Left ventricle myocardium superior (tissue), 1 donor: ENCODE measurements at places on chromosomes 4 and X.

GRCh38 chrX:81201071-81201470 is 642 bp downstream of the HMGN5 start:
- DNase-seq, result no peak

DNA sequence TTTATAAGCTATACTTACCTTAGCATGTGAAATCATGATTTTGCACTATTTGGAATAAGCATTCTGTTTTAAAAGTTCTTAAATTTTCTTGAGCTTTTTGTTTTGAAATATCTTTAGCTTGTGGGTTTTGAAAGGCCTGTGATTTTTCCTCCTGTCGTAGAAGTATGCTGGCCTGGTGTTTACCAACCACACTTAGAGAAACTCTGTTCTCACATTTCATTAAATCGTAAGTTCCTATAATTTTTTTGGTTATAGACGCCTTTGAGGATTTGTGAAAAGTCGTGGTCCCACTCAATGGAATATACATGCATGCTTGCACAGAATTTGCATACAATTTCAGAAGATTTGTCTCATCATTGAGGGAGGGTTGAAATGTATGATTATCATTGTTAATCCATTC is 63.6 kb downstream of the PDLIM5 start:
- DNase-seq, result no peak

- no peak for DNase-seq
Measured at GRCh38 chr4:52235552-52236201, 184.6 kb downstream of the SPATA18 start.

- no peak for DNase-seq
Measured at GRCh38 chr4:27181693-27182092, 321.1 kb downstream of the STIM2 start.

DNA sequence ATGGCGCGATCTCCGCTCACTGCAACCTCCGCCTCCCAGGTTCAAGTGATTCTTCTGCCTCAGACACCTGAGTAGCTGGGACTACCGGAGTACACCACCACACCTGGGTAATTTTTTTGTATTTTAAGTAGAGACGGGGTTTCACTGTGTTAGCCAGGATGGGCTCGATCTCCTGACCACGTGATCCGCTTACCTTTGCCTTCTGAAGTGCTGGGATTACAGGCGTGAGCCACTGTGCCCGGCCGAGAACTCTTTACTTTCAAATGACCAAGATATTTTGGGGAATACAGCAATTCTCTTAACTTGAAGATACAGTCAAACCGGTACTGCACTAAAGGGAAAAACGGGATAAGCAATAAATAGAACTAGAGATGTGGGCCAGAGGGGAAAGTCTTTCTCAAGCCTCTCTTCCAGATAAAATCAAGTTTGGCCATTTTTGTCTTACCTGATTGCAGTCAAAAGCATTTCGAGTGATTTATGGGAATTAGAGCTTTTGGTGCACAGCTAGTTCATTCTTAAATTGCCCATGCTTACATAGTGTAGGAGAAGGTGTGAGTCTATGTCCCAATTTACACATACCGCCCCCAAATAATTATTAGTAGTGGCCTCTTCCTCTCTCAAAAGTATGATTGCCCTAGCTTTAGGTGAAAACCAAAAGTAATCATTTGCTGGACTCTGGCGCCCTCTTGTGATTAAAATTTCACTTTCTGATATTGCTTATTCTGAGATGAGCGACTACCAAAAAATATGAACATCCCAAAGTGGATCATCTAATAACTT is 53.2 kb upstream of the ABCG2 start:
- DNase-seq, result no peak

GRCh38 chr4:158053801-158054200 is 119.0 kb downstream of the GASK1B start:
- no peak for DNase-seq

DNA sequence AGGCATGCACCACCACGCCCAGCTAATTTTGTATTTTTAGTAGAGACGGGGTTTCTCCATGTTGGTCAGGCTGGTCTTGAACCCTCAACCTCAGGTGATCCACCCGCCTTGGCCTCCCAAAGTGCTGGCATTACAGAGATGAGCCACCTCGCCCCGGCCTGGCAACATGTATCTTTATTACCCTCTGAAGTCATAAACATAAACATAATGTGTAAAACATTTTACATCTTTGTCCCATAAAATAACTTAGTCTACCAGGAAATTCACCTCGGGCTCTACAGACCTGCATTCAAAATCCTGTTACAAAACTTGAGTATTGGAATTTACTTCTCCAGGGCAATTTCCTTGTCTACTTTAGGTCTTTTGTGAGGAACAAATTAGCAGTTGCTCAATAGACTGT is 68.1 kb upstream of the DUSP21 start:
- no peak for DNase-seq

DNA sequence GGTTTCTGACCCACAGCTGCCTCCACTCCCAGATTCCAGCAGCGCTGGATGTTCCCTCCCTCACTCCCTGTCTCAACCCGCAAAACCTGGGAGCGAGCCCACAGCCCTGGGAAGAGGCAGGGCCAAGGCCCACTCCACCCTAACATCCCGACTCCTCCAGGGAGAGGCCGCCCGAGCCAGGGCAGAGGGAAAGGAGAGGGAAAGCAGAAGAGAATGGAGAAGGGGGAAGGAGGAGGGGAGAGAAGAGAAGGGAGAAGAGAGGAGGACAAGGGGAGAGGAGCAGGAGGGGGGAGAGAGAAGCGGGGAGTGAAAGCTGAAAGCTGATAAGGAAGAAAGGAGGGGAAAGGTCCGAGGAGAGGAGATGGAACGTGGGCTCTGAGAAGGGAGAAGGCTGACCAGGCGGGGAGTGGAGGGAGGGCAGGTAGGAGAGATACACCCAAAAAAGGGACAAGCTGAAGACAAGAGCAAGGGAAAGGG is 120.2 kb upstream of the PJA1 start:
- DNase-seq, result peak; percentile 74

- no peak for DNase-seq
Measured at GRCh38 chr4:23105759-23106370, 413.1 kb downstream of the GBA3 start.

DNA sequence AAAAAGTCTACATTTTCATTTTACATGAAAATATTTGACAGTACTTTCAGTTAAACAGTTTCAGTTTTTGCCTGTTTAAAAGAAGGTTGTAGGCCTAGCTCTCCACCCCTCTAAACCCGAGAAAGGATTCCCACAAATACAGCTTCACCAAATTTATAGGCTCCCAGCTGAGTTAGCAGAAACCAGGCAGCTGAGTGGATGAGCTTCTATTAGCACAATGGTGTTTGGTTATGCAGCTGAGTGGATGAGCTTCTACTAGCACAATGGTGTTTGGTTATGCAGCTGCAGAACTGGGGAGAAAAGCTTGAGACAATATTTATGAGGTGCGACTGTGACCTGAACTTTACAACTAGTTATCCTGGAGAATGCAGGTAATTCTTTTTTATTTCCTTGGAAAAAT is 36.6 kb upstream of the PAQR3 start:
- DNase-seq, result no peak

- DNase-seq, result peak; percentile 58
Measured at GRCh38 chr4:2817701-2818350, 24.9 kb downstream of the SH3BP2 start.

- no peak for DNase-seq
Measured at GRCh38 chr4:107432451-107432850, 287.6 kb downstream of the PAPSS1 start.

DNA sequence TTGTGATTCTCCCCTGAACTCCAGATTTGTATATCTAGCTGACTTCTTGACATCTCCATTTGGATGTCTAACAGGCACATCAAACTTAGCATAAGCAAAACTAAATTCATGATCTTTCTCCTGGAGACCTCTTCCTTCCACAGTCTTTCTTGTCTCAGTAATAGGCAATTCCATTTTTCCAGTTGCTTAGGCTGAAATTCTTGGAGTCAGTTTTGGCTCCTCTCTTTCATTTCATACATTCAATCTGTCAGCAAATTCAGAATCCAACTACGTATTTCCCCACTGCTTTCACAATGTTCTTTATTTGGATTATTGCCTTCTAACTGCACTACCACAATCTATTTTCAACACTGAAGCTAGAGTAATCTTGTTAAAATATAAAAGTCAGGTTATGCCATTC is 219.9 kb upstream of the GLRA2 start:
- DNase-seq, result no peak

DNA sequence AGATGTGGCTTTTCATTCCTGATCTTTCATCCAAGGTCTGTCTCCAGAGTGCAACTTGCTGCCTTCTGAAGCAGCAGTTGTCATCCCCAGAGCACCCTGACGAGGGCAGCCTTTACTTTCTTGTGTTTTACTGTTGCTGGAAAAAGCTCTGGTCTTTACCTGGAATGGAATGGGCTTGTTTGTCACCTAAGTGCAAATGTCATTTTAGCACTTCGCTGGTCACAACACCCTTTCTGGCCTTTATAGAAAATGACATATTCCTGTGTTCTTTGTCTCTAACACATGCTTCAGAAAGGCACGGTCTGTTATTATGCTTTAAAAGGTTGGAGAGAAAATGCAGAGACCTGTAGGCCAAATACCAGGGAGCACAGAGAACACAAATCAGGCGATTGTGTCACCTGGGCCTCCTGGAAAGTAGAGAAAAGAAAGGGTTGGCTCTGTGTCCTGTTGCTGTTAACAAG is 332.7 kb upstream of the IGFBP7 start:
- DNase-seq, result peak; percentile 62

GRCh38 chr4:179195887-179196286 is 1753.7 kb upstream of the AGA start:
- DNase-seq, result no peak

- no peak for DNase-seq
Measured at GRCh38 chr4:108527723-108528122, 92.7 kb upstream of the RPL34 start.

DNA sequence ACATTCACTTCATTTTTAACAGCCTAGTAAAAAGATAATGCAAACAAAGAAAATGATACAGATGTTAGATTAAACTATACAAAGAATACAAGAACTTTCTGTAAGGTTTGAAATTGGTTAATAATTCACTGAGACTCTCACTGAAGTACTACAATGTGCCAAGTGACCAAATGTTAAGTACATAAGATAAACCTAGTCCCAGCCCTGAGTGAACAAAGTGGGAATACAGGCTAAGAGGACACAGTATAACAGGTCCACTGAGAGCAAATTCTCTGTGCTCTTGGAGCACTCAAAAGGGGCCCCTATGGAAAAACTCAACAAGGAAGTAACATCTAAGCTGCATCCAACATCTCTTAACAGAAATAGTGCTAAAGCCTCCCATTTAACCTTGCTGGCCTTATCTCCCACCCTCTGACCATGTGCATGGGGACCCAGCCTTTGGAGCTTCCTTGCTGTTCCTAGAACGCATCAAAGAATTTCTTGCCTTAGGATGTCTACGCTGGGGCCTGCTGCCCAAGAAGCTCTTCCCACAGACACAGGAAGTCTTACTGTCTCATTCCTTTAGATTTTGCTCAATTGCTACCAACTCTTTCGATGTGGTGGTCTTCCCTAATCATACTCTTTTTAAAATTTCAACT is 113.4 kb downstream of the ZAR1 start:
- DNase-seq, result no peak

- DNase-seq, result no peak
Measured at GRCh38 chr4:129059028-129059427, 34.3 kb downstream of the SCLT1 start.

DNA sequence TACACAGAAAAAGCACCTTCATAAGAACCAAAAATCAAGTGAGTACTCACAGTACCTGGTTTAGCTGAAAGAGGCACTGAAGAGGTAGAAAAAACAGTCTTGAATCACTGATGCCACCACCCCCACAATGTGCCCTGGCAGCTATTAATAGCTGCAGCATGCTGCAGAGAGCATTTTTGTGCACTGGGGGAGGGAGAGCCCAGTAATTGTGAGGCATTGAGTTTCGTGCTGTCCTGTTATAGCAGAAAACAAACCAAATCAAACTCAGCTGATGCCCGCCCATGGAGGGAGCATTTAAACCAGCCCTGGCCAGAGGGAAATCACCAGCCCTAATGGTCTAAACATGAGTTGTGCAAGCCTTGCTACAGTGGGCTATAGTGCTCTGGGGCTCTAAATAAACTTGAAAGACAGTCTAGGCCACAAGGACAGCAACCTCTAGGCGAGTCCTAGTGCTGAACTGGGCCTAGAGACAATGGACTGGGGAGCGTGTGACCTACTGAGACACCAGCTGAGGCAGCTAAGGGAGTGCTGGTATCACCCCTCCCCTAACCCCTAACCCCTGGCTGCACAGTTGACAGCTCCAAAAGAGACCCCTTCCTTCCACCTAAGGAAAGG is 106.3 kb upstream of the TMLHE start:
- DNase-seq, result peak; percentile 45

GRCh38 chrX:22433292-22434070 is 160.8 kb downstream of the CBLL2 start:
- DNase-seq, result peak; percentile 22

GRCh38 chr4:40553995-40554394 is 75.7 kb downstream of the RBM47 start:
- no peak for DNase-seq

GRCh38 chr4:79886021-79886420 is 187.0 kb downstream of the ANTXR2 start:
- DNase-seq, result no peak

GRCh38 chr4:138865765-138866164 is 149.8 kb upstream of the NOCT start:
- DNase-seq, result no peak

DNA sequence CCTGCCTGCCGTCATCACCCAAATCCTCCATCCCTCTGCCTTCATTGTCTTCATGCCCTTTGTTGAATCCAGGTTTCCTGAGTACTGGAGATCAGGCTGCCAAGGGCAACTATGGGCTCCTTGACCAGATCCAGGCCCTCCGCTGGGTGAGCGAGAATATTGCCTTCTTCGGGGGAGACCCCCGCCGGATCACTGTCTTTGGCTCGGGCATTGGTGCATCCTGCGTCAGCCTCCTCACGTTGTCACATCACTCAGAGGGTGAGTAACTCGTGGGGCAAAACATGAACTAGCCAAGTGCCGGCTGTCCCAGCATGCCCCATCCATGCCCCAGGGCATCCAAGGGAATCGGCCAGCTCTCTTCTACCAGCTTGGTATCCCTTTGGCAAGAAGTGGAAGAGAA is 19.4 kb downstream of the NLGN3 start:
- no peak for DNase-seq

- DNase-seq, result no peak
Measured at GRCh38 chrX:50765986-50766385, 48.0 kb downstream of the SHROOM4 start.

DNA sequence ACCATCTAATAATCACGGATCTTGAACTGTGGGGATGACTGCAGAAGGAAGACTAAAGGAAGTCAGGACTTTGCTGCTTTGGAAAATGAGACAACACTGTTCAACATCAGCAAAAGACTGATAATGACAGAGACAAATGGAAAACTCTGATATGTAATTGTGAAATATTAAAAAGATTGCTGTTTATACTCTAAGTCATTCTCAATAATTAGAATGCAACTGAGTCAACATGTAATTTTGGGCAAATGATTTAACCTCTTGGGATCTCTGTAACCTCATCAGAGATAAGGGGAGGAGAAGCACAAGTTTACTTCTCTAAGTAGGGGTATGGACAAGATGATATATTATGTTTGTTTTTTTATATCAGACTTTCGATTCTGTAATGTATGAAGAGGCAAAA is 121.9 kb downstream of the GASK1B start:
- no peak for DNase-seq
